ENCODE measurements at places on chromosomes 12 and 14. TPM values are rescaled to one million over a fixed set of nuclear protein-coding genes. Genes with fewer than 3 reads are reported as not detected.

DPY19L2 gene
- 1.6 TPM for total RNA-seq

CEP290 gene
- total RNA-seq = 7.5 TPM

SCN8A gene
- total RNA-seq = 1.8 TPM

TMEM229B gene
- 0.24 TPM for total RNA-seq

TEX52 gene
- not detected for total RNA-seq

SPPL3 gene
- 33.3 TPM for total RNA-seq

OAS2 gene
- total RNA-seq = 0.08 TPM

ESRRB gene
- total RNA-seq = 0.30 TPM

RPL10L gene
- total RNA-seq = not detected

STXBP6 gene
- 2.9 TPM for total RNA-seq

PPP1R1A gene
- 0.09 TPM for total RNA-seq

EML5 gene
- 0.40 TPM for total RNA-seq

FITM1 gene
- not detected for total RNA-seq

CACNA1C gene
- total RNA-seq = 0.02 TPM

KRT73 gene
- total RNA-seq = not detected

TDRD9 gene
- 0.18 TPM for total RNA-seq

TCL1A gene
- total RNA-seq = not detected

ABCB9 gene
- total RNA-seq = 12.1 TPM

OVCH1 gene
- not detected for total RNA-seq

SLCO1C1 gene
- not detected for total RNA-seq

TMCC3 gene
- 1.4 TPM for total RNA-seq

SLC5A8 gene
- total RNA-seq = not detected

PCK2 gene
- 23.6 TPM for total RNA-seq

LPCAT3 gene
- total RNA-seq = 27.2 TPM

OTUB2 gene
- 2.9 TPM for total RNA-seq

AGAP2 gene
- total RNA-seq = 0.14 TPM

PTCSC3 gene
- not detected for total RNA-seq

MYF5 gene
- not detected for total RNA-seq

CD163L1 gene
- 0.23 TPM for total RNA-seq

FGF6 gene
- total RNA-seq = not detected

GPRC5A gene
- 256 TPM for total RNA-seq

KLHL33 gene
- not detected for total RNA-seq

OTOGL gene
- not detected for total RNA-seq

TAS2R9 gene
- total RNA-seq = not detected

ERBB3 gene
- 1.7 TPM for total RNA-seq

LRCOL1 gene
- total RNA-seq = not detected

GDF3 gene
- total RNA-seq = not detected

SPIC gene
- total RNA-seq = not detected

GLIPR1 gene
- total RNA-seq = 31.7 TPM

C12orf50 gene
- not detected for total RNA-seq

DCAF4 gene
- 33.4 TPM for total RNA-seq

CCDC177 gene
- total RNA-seq = 0.04 TPM

RNF31 gene
- total RNA-seq = 39.1 TPM

TMPRSS12 gene
- not detected for total RNA-seq

CARMIL3 gene
- total RNA-seq = 0.86 TPM
